ENCODE measurements at places on chromosomes 6 and 20.

- no peak for DNase-seq
These were observed 229.7 kb upstream of the MARCKS start for GRCh38 chr6:113627480-113627879.

- no peak for DNase-seq
These were observed 153.1 kb downstream of the EPHA7 start for GRCh38 chr6:93266116-93266817.

GRCh38 chr6:116405138-116405537, 34.4 kb downstream of the DSE start:
- no peak for DNase-seq

GRCh38 chr20:59958123-59958522, at the start of gene CDH26:
CDH26 (plus strand) TSS chr20:59958423; CDS start chr20:59958727, 304 bp downstream.
- DNase-seq, result no peak

DNA sequence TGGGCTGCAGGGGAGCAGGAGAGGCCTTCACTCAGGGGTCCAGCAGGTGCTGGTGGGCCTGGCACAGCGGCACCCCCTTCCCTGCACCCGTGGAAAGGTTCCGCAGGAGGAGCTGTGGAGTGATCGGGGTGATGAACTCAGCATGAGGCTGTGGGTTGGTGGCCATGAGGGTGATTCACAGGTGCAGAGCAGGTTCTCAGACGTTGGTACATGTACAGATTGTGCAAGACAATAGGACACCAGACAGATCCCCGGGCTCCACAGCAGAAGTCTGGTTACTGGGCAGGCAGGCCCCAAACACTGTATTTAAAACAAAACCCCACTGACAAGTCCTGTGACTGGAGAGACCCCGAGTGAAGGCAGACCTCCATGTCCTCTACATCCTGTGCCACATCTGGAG, 151.6 kb upstream of the CDH4 start:
- no peak for DNase-seq

DNA sequence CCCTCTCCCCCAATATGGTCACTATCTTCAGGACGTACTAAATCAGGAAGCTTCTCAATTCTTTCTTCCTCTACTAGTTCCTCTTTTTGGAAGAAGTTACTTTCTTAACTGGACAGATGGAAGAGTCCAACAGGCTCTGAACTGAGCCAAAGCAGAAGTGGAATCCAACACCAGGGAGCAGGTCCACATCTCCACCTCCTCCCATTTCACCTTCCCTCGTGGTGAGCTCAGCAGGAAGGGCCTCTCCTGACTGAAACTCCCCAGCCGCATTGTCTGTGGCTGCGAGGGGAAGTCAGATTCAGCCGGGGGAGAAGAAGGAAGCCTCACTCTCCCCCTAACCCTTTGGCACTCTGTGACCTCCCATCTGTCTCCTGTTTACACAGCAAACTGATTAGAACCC, 63.8 kb upstream of the UST start:
- no peak for DNase-seq

- no peak for DNase-seq
These were observed 113.9 kb downstream of the MBOAT1 start for GRCh38 chr6:20098267-20098876.

DNA sequence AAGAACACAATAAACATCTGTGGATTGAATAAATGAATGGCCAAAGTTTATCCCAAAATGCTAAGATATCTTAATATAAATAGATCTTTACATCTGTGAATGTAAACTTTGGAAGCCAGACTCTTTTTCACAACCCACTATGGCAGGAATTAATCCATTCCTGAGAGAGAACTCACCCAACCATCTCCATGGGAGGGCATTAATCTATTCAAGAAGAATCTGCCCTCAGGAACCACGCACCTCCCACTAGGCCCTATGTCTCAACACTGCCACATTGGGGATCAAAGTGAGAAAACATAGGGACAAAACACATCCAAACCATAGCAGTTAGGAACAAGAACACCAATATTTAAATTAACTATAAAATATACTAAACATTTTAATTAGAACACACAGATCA, 3.4 kb downstream of the UBE3D start:
- no peak for DNase-seq

DNA sequence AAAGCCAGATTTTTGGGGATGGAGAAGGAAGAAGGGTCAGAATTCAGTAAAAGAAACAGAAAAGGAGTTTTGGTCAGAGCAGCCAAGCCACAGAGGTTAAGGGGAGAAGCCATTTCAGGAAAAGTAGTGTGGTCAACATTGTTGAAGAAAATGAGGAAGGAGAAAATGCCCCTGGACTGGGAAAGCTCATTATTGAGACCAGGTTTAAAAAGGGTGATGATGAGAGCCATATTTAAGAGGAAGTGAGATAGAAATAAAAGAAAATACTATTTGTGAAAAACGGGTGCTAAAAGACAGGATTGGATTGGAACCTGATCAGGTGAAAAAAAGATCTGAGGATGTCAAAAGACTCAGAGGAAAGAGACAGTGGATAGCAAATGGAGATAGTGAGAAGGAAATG, 75.8 kb downstream of the CEP162 start:
- no peak for DNase-seq

GRCh38 chr6:30169658-30170614, 6.6 kb downstream of the TRIM15 start:
- no peak for DNase-seq

- peak; percentile 20 for DNase-seq
These were observed 152.7 kb upstream of the ENPP5 start for GRCh38 chr6:46323312-46323965.

- DNase-seq, result no peak
These were observed 234.9 kb upstream of the PLN start for GRCh38 chr6:118313208-118313607.

GRCh38 chr20:47319517-47320252, 36.8 kb downstream of the ZMYND8 start:
- no peak for DNase-seq

- DNase-seq, result no peak
These were observed 17.6 kb downstream of the CD2AP start for GRCh38 chr6:47495207-47495606.

GRCh38 chr20:34415079-34415478, 52.0 kb downstream of the ITCH start:
- DNase-seq, result no peak

DNA sequence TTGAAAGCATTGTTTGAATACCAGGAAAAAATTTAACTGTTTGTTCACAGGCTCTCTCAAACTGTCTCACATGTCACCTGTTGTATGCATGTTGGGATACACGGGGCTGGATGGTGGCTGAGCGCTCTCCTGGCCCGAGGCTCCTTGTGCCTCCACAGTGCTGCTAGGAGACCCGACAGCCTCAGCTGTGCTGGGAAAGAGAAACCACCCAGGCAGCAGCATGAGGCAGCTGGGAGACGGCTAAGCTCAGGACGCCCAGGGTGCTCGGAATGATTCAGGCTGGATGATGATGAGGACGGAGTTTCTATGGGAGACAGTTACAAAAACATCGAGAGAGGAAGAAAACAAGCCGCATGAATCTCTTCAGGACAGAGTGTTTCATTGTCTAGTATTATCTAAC, 278.0 kb upstream of the CDH4 start:
- no peak for DNase-seq

DNA sequence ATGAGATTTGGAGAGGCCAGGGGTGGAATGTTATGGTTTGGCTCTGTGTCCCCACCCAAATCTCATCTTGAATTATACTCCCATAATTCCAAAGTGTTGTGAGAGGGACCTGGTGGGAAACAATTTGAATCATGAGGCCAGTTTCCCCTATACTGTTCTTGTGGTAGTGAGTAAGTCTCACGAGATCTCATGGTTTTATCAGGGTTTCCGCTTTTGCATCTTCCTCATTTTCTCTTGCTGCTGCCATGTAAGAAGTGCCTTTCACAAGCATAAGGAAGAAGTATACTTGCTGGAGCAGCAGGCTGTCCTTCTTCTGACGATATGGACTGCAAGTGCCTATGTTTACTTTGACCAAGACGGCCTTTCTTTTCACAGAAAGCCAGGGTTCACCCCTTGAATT, 270.5 kb downstream of the ESR1 start:
- DNase-seq, result no peak

DNA sequence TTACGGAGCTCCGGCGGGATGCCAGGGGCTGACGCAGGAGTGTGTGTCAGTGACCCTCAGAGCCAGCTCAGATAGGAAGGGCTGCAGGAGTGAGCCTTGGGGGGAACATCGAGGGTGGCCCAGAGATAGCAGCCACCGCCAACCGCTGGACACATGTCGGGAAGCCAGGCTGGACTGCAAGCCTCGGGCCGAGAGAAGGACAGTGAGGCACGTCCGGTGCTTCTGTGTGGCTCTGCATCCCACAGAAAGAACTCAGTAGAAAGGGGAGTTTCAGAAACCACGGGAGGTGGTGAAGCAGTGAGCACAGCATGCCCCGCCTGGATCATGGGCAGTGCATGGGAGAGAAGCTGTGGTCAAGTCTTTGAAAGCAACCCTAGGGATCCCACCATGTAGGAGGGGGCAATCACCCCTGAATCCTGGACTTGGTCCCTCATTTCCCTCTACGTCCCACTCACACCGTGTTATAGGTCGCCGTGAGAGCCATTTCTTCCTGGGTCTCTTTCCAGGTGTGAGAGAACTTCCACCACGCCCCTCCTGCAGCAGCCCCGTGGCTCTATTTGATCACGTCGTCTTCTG, 383.7 kb upstream of the CDH4 start:
- DNase-seq, result no peak

DNA sequence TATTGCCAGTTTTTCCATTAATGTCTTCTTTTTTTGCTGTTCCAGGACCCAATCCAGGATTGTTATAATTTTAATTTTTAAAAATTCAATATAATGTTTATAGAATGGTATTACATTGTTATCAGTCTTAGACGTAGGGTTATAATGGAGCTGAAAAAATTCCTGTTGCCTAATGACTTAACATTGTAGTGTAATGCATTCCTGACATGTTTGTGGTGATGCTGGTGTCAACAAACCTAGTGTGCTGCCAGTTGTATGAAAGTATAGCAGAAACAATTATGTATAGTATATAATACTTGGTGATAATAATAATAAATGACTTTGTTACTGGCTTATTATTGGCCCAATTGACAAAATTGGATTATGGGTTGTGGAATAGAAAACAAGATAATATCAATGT, 30.4 kb downstream of the KIZ start:
- no peak for DNase-seq

- DNase-seq, result no peak
These were observed 60.5 kb upstream of the SLC22A23 start for GRCh38 chr6:3517350-3517749.

DNA sequence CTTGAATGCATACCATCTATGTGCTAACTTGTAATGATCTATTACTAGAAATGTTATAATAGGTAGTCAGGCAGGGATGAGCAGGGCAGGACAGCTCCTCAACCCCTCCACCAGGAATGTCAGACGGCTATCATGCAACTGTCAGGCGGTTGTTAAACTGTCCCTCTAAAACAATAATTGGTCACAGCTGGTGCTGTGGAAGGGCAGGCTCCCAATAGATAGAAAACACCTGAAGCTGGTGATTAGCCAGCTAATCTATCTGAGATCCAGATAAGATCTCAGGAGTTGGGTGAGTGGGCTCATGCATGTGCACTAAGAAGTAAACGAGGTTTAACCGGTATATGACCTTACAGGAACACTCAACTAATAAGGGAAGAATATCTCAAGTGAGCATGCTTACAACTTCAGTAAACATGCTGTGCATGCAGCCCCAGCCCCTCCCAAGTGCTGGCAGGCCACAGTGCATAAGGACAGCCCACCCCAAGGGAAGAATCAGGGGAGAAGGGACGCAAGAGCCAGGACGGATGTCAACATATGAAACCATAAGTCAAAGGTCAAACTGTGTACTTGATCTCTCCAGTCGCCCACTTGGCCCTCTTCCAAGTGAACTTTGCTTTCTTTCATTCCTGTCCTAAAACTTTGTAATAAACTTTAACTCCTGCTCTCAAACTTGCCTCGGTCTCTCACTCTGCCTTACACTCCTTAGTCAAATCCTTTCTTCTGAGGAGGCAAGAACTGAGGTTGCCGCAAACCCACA, 566.2 kb upstream of the NRSN1 start:
- no peak for DNase-seq

- no peak for DNase-seq
These were observed 27.2 kb downstream of the BRPF3 start for GRCh38 chr6:36223706-36224105.

GRCh38 chr6:125196613-125197012, 43.0 kb downstream of the TPD52L1 start:
- DNase-seq, result no peak

DNA sequence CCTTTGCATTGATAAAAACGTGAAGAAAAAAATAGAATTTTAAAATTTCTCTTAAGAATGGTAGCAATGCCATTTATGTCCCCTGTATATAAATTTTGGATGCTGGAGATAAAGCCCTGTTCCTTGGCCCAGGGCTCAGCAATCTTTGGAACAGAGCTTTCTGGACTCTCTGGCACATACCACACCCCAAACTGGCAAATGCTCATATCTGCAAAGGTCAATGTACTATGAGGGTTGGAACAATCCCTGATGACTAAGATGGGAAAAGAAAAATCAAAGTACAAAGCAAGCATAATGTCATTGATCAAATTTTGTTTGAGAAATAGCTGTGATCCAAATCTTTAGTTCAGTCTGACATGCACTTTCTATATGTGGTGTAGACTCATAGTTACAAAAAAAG, 158.1 kb upstream of the HCRTR2 start:
- DNase-seq, result no peak
